ENCODE measurements at places on chromosomes 11 and 22.
A peak's percentile ranks its signal among the peaks of the same experiment; 100 is the strongest.

DNA sequence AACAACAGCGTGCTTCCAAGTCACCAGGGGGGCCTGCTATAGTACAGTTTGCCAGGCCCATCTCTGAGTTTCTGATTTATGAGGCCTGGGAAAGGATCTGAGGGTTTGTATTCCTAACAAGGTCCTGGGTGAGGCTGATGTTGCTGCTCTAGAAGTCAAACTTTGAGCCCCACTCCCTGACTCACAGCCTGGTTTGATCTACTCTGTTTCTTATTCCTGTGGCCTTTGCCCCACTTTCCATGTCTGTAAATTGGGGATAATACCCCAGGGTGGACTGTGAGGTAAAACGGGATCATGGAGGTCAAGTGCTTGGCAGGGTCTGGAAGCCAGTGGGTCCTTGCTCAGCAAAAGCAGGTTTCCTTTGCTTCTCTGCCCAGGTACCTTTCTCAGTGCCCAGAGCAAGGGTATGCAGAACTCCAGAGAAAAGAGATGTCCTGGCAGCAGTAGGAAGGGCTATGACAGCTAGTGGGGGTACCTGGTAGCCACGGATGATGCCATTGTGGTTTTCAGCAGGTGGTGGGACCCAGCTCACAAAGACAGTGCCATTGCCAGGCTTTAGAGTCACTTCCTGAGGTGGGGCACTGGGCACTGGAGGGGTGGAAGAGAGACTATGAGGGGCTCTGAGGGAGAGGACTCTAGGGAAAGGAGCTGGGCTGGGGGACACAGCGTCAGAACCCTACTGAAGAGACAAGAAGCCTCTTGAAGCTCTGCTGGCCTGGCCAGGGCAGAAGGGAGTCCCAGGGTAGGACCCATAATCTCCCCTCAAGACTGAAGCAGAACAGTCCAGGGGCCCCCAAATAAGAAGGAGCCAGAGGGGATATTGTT, 2.8 kb downstream of the ROBO4 start:
- no peak for DNase-seq

DNA sequence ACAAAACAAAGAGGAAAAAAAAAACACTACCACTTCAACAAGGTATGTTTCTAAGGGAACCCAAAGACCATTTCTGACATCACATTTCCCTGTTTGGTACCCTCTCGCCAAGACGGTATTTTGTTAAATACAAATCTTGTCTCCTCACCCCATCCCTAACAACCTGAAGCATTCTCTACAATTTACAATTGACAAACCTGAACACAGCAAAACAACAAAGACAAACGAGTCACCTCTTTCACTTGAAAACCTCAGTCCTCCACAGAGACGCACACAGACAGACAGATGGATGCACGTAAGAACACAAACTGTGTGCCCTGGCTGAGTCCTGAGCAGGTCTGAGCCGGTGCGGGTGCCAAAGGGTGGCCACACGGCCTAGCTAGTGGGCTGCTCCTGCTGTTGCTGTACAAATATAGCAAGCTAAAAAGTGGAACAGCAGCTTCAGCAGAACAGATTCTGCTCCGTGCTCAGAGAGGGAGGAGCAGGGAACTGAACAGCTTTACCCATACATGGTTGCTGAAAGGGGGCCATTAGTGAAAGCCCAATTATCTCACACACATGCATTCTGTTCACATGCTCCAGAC, 28.5 kb downstream of the CELF1 start:
- DNase-seq: no peak

- peak; percentile 70 for DNase-seq
These were observed 1282.9 kb downstream of the TBC1D22A start for GRCh38 chr22:48045369-48045768.

- no peak for DNase-seq
These were observed 16.8 kb downstream of the EXT2 start for GRCh38 chr11:44112091-44112821.

- DNase-seq: no peak
These were observed 21.1 kb upstream of the NECTIN1 start for GRCh38 chr11:119750056-119750455.

DNA sequence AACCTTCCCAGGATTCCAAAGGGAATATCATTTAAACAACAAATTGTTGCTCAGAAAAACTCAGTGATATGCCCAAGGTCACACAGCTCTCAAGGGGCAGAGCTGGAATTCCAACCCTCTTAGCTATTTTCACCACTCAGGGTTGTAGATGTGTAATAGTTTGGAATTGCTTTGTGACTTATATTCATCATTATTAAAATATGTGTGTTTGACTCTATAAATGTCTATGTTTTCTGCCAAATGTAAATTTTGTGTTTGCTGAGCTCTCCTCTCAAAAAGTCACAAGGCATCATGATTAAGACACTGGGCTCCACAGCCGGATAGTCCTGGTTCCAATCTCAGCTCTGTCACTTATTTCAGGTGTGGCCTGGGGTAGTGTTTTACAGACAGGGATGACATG, 407.3 kb downstream of the TMEM135 start:
- no peak for DNase-seq

GRCh38 chr11:3604167-3604566, 37.6 kb downstream of the ART5 start:
- DNase-seq: peak; percentile 3

- DNase-seq: no peak
These were observed 52.3 kb upstream of the GAB2 start for GRCh38 chr11:78469896-78470295.

- no peak for DNase-seq
These were observed 165.0 kb upstream of the MTMR2 start for GRCh38 chr11:96088914-96089313.

- DNase-seq: no peak
These were observed 20.2 kb upstream of the TREH start for GRCh38 chr11:118699506-118700220.

GRCh38 chr22:50577987-50578775, at the start of gene CPT1B:
Gene CPT1B, minus strand, starts transcription at chr22:50578427. Its CDS starts 512 bp downstream, at chr22:50577915.
- DNase-seq: no peak

DNA sequence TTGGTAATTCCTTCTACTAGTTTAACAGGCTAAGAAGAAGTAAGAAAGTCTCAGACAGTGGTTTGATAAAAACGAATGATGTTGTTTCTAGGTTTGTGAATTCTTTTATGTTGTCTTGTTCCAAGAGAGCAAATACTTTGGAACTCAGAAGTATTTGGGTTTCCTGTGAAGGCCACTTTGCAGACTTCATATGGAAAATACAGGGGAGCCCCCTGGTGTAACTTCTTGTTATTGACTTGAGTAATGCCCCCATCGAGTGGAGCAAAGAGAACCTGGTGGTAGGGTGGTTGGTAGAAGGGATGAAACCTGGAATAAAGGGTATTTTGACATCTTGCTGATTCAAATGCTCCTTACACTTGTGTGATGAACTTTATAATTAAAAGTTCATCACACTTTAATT, 40.0 kb upstream of the PTH start:
- DNase-seq: no peak
